ENCODE measurements at places on chromosomes 1 and 21. TPM values are rescaled to one million over a fixed set of nuclear protein-coding genes. Genes with fewer than 3 reads are reported as not detected.

GRCh38 chr21:36890086-36890485, 76.4 kb downstream of the HLCS start:
- no peak for DNase-seq

Gene LRRC39
- total RNA-seq: 0.88 TPM

GRCh38 chr1:7721940-7722669, 49.0 kb upstream of the VAMP3 start:
- DNase-seq: no peak

Gene LYPD8
- not detected for total RNA-seq

Gene FCRL6
- total RNA-seq: not detected

Gene SLC30A2
- total RNA-seq: not detected

DNA sequence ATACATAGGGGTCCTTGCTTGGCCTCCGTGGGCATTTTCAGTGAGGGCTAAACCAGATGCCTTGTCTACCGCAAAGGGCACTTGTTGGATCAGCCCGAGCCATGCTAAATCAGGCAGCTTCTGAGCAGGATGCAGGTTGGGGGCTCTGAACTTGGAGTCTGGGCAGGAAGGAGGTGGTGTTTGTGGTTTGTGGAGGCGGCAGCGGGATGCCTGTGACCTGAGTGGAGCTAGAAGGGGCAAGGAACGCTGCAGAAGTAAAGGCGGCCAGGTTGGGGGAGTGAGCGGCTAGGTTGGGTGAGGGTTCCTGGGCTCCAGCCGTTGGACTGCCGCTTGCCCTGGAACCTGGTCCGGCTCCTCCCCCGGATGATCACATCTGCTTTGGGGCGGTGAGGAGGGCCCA, 183.9 kb downstream of the CAMTA1 start:
- no peak for DNase-seq

Gene CLDN8
- 0.45 TPM for total RNA-seq

GRCh38 chr1:63835128-63835527, 61.3 kb downstream of the ROR1 start:
- DNase-seq: no peak

GRCh38 chr1:65435987-65436386, 15.5 kb downstream of the LEPR start:
- DNase-seq: no peak

DNA sequence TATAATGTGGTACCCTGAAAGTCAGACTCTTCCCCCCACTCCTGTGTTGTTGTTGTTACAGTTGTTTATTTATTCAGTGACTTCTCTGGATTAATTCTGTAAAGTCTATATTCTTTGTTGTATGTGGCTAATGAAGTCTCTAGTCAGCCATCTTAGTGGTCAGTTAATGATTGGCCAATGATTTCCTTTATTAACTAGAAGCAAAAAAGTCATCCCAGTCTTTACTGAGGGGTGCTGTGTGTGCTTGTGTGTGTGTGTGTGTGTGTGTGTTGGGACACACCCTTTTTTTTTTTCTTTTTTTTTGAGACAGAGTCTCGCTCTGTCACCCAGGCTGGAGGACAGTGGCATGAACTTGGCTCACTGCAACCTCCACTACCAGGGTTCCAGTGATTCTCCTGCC, 37.3 kb upstream of the HYI start:
- DNase-seq: no peak

DNA sequence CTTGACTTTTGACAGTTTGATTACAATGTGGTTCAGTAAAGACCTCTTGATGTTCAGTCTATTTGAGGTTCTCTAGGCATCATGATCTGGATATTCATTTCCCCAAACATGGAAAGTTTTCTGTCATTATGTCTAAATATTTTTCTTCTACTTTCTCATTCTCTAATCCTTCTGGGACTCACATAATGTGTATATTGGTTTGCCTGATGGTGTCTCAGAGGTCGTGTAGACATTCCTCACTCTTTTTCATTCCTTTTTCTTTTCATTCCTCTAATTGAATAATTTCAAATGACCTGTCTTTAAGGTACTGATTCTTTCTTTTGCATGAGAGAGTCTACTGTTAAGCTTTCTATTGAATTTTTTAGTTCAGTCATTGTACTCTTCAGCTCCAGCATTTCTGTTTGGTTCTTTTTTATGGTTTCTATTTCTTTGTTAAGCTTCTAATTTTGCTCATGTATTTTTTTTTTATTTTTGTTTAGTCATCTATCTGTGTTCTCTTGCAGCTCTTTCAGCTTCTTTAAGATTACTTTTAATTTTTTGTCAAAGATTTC, 158.4 kb downstream of the GDAP2 start:
- DNase-seq: no peak

Gene DPT
- total RNA-seq: not detected
